ENCODE measurements at places on chromosomes 12 and 14.

GRCh38 chr12:99553461-99553860 lies 94.1 kb upstream of the GARIN6 start:
- DNase-seq = no peak

DNA sequence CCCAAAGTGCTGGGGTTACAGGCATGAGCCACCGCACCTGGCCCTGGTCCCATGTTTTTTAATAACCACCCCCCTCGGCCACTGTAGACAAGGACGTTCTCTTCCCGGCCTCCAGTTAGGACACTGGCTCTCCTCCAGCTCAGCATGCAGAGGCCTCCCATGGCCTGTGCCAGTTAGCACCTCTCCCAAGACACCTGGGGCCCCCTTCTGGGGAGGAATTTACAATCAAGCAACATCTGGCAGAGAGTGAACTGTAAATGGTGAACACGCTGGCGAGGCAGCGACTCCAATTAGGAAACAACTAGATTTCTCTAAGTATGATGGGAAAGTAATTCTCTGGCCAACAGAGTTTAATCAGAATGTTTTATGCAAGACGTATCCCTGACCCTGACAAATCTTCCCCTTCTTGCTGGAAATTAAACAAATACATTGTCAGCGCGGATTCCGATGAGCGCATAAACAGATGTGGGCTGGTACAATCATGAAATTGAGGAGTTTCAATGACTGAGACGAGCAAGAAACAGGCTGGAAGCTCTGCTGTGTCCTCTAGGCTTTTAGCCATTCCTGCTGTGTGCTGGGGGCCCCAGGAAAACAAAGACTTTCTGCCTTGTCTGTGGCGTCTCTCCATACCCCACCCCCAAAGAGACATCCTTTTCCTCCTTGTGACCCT lies 61.7 kb upstream of the DLK1 start:
- no peak for DNase-seq

GRCh38 chr12:49540229-49541139 lies 1.7 kb downstream of the KCNH3 start:
- no peak for DNase-seq

GRCh38 chr14:21038441-21039422 lies 3.4 kb upstream of the RNASE7 start:
- DNase-seq = peak; percentile 90

DNA sequence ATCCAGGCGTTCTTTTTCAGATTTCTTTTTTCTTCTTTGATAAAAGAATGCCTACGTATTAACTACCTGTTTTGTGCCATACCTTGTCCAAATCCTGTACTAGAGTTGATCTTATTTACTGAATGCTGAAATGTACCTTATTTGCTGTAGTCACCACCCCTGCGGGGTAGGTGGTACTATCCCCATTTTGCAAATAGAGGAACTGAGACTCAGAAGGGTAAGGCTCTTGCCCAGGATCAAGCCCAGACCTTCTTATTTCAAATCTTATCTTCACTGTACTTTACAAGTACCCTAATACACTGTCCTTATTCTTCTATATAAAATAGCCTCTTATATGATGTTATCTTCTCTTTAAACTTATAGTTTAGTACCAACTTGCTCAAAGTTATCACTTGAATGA lies 206.5 kb downstream of the SLC41A2 start:
- no peak for DNase-seq

DNA sequence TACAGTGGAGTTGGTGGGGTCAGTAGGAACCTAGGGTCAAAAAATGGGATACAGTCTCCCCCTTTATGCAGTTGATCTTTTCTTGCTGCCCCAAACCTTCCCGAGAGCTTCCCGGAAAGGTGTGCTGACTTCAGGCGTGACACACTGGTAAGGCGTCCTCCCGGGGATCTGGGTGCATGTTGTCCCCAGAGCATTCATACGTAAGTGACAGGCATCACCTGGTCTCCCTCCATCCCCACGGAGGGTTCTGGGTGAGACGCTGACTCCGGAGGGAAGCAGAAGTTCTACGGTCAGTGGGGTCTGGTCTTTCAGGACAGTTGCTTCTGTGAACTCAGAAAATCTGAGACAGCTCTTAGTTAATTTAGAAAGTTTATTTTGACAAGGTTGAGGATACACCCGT lies 159.6 kb upstream of the RTL1 start:
- DNase-seq = peak; percentile 43

- DNase-seq = no peak
Observed at GRCh38 chr14:93510056-93510455, 79.3 kb downstream of the UNC79 start.

GRCh38 chr14:30972882-30973582 lies 52.4 kb upstream of the AP4S1 start:
- DNase-seq = no peak

GRCh38 chr12:9051158-9051550 lies 61.8 kb downstream of the KLRG1 start:
- DNase-seq = no peak

DNA sequence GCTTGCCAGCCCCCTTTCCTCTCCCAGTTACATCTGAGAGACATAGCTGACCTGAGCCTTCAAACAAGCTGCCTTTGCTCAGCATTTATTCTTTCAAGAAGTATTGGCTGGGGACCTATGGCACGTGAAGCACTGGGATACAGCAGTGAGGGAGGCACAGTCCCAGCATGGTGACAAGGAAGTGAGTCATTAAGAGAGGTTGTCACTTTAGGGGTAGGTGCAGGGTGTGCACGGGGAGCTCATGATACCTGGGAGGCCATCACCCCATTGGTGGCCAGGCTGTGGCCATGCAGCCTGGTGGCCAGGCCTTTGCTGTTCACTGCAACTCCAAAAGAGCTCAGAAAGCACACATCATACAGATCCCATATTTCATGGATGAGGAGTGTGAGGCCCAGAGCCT lies 5.7 kb upstream of the KRT75 start:
- DNase-seq = no peak

DNA sequence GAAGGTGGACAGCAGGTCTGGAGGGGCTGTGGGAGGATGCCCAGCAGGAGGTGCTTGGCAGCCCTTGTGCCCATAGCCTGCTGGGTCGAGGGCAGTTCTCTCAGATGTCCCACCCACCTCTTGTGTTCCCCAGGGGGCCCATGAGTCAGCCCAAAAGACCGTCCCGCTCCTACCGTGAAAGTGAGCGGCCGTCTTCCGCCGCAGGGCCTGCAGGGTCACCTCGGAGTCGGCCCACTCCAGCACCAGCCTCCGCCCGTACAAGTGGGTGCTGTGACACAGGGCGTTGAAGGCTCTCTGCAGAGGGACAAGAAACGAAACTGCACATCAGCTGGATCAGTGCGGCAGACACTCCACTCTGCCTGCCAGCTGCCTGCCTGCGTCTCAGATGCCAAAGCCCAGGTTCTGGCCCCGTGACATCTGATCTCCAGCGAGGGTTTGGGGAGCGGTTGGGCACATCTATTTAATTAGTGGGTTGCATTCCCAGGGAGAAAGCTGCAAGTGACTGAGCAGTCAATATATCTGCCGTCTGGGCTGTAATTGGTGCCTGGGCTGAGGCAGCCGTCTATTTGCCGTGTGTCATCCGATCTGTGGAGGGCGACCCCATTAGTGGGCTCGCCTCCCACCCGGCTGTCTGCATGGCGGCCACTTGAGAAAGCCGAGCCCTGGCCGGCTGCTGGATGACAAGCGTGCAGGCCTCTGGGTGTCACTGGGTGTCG lies 121.5 kb downstream of the RBM19 start:
- no peak for DNase-seq

DNA sequence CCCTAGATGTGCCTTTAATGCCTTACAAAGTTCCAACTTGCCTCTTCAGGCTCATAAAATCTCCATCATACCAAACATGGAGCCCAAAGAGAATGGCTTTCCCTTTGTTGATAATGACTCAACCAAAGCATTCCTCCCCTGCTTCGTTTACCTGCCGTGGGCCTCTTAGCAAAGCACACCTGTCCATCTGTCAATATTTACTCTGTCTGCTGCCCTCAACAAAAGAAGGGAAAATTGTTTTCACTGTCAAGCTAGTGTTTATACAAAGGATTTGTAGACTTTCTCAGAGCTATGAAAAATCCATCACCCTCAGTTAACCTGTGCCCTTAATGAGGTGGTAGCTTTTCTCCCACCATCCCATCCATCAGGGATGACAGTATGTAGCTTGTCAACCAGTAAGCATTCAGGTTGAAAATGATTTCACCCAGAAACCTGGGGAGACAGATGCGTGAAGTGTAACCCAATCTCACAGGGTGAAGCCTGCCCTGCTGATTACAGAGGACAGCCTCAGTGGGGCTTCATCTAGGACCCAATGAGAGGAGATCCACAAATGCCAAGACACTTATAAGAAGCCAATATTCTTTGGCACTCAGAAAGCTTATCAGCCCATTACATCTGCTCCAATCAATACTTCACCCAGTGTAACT lies 278.1 kb downstream of the NUAK1 start:
- DNase-seq = no peak

- no peak for DNase-seq
Observed at GRCh38 chr12:5648692-5649359, 216.9 kb downstream of the NTF3 start.

DNA sequence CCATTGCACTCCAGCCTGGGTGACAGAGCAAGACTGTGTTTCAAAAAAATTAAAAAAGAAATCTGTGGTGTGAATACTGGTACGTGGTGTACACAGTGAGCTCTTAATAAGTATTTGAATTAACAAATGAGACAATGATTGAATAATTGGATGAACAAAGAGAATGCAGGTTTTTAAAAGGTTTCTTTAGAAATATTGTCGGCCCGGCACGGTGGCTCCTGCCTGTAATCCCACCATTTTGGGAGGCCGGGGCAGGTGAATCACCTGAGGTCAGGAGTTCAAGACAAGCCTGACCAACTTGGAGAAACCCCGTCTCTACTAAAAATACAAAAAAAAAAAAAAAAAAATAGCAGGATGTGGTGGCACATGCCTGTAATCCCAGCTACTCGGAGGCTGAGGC lies 6.6 kb downstream of the HIF1A start:
- no peak for DNase-seq

DNA sequence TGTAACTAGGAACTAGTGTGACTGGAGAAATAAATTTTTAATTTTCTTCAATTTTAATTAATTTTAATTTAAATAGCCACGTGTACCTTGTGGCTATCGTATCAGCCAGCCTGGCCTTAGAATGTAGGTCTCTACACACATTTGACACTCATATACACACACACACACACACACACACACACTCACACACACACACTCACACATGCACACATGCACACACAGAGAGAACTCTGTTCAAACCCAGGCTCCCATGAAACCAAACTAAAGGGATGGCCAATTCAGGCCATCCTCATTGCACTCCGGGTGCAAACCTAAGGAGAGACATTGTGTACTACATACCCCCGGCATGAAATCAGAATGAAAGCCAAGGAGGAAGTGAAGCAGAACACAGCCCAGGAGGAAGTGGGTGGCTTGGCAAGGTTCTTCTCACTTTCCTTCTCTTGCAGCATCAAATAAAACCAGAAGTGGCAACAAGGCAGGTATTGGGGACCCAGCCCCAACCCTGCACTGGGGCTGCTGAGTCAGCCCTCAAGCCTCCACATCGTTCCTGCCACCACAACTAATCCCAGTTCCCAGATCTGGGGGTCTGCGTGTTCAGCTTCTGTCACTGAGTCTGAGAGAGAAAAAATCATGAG lies 26.2 kb upstream of the CHPT1 start:
- DNase-seq = peak; percentile 76

GRCh38 chr12:57309420-57309819 lies 58.4 kb upstream of the STAC3 start:
- no peak for DNase-seq

DNA sequence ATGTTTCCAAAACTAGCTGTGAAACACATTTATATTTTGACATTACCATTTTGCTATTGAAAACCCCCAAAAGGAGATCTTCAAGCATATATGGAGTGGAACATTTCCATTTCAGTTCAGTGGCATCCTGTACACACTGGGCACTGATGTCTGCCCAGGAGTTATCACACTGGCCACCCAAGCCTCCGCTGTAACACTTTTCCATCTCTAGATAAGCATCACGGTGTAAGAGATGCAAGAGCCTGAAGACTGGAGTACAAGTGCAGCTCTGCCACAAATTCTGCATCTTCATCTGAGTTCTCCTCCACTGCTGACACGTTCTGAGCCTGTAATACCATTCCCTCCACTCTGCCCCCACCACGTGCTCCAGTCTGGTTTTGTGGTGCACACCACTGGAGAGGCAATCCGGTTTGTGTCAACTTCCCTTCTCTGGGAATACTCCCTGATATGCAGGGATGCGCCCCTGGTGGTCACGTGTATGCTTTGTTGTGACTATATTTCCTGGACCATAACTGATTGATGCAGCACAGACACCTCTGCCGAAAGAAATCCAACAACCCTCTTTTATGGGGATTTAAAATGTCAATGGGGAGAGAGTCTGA lies 12.7 kb downstream of the SPTLC2 start:
- DNase-seq = no peak

DNA sequence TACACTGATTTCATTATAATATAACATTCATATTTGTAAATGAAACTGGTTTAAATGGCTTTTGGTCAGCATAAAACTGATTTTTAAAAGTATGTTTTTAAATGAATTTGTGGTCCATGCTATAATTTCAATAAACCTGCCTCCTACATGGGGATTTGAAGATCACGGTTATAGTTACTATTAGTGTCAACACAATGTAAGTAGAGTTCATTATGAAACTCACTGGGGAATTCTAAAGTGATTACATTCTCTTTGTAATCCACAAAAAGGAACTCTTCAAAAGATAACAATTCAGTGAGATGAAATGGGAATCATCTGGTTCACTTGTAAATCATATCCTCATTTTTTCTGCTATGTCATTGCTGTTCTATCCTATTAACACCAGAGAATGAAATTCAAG lies 204.5 kb upstream of the G2E3 start:
- no peak for DNase-seq

DNA sequence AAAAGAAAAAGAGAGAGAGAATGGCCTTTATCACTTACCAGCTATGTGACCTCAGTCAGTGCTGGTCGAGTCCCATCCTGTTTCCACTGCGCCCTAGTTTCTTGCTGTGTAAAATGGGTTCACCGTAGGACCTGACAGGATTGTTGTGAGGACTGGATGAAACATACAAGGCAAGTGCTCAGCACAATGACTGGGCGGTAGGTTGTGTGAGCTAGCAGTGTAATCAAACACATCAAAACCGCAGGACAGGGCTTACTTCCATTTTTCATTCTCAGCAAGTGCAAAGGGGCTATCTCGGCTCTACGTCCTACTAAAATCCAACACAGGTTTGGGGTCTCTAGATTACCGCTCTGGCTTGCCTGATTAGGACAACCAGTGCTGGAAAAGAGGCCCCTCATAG lies 36.4 kb upstream of the ATXN2 start:
- DNase-seq = no peak

GRCh38 chr12:1527789-1528188 lies 66.6 kb downstream of the FBXL14 start:
- peak; percentile 35 for DNase-seq

GRCh38 chr12:123595729-123596128 lies 6.2 kb upstream of the DDX55 start:
- DNase-seq = no peak

GRCh38 chr12:121964813-121965643 lies 46.6 kb downstream of the CFAP251 start:
- no peak for DNase-seq

GRCh38 chr12:77035226-77035625 lies 30.1 kb downstream of the E2F7 start:
- DNase-seq = no peak

- DNase-seq = no peak
Observed at GRCh38 chr12:111361717-111362576, 6.9 kb downstream of the PHETA1 start.
